ENCODE measurements at places on chromosomes 5 and 9.

DNA sequence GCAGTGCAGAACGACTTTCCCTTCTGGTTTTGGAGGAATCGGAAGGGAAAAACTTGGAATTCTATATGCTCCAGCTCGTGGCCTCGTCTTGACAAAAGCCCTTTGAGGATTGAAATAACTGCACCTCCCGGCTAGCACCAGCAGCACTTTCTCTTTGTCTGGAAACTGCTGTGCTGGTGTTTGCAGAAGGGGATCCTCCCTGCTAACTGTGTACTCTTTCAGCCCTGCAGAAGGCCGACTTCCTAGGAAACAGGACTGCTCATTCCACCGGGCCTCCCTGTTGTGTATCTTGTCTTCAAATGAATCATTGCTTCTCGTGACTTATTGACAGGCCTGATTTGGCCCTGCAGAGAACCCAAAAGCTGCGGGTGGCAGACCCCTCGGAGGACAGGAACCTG, 23.6 kb downstream of the STC2 start:
- DNase-seq = no peak

DNA sequence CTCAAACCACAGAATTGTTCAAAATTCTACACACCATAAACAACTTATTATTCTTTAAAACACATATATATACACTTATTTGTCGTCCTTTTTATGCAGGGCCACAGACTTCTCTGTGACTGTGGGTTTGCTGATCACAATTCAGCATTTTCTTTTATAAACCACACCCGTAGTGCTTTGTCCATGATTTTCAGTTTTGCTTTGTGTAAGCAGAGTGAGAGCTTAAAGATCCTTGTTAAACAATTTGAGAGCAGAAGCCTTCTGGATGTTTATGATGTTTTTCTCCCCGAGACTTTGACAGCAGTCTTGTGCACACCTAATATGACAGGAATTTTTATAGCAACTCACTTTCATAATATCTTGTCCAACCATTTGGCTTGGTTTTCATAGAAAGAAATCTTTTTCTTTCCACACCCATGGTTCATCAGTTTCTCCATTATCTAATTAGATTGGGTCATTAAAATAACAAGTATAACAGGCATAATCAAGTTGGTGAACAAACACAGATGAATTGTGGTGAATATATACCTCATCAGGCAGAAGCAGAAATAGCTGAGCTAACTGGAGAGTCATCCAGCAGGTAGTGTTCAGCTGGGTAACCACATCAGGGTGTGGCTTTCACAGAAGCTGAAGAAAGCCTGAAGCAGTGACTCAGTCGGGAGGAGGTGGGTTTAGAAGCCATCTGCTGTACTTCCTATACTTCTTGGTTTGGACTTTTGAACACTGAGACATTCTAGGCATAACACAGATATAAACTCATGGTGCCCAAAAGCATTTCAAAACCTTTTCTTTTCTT, 232.8 kb downstream of the DOCK8 start:
- no peak for DNase-seq

GRCh38 chr9:129898185-129898584, 62.9 kb downstream of the USP20 start:
- DNase-seq = no peak

DNA sequence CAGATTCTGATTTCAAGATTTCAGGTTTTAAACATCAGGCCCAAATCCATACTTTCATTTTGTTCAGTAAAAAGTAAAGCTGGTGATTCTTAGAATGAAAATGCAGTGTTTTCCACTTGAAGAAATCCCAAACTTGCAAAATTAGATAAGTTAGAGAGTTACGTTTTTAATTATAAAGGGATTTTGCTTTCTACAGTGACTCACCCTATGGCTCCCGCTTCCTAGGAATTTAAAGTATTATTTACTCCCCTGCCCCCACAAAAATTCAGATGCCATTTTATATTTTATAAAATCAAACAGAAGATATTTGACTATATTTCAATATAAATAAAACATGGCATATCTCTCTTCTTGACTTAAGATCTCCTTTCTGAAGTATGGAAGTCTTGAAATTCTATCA, 402.9 kb downstream of the ZSWIM6 start:
- DNase-seq = no peak

DNA sequence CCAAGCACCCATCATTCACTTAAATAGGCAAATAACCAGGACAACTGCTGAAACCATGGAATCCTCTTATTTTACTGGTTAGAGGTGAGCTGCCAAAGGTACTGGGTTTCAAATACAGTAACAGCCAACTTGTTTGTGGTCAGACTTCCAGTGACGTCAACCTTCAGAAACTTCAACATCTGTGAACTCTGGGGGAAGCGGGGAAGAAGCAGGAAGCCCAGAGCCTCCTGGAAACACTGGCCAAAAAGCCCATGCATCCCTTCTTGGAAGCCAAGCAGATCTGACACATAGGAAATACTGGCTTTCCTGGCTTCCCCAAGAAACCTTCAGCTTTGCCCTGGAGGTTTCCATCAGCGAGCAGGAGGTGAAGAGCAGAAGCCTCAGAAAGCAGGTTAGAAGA, 4.9 kb upstream of the FRRS1L start:
- DNase-seq = no peak
